Muscle of leg (tissue), 16 donors: ENCODE measurements at places on chromosomes 2 and 18. TPM values are rescaled to one million over a fixed set of nuclear protein-coding genes. Genes with fewer than 3 reads are reported as not detected.

- H3K4me3 ChIP-seq = no peak overlapping the region
- no peaks in the 10 kb centered on the region for H3K36me3 ChIP-seq
- H3K27ac ChIP-seq = no peak overlapping the region
- no peaks in the 10 kb centered on the region for H3K27me3 ChIP-seq
Observed at GRCh38 chr2:56580242-56580641, 396.5 kb downstream of the CCDC85A start.

DNA sequence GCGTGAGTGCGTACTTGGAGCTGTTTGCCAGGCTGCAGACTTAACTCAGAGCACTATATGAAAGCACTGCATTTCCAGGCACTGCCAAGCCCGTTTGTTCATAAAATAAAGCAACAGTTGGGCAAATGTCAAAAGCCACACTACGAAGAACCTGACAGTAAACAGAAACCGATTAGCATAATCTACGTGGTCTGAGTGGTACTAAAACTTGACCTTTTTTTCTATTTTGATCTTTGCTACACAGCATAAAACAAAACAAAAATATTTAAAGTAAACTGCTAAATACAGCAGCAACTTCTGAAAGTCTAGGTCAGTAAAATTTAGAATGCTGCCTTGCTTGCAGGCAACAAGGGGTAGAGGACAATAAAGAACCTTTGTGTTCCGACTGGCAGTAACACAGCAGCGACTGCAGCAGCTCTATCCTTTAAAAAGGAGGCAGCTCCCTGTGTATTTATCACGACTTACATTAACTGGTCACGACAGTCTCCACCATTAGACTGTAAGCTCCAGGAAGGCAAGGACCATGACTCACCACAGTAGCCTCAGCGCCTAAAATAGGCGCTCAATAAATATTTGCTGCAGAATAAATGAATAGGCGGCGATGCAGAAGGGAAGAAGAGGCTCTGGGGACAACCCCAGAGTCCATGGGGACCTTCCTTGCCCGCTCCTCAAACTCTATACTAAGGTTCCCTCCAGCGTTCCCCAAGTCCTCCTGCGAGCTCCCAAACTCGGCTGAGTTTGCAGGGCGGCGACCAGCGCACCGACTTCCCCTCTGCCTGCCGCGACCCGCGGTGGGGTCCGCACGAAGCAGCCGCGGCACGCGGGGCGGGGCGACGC is 902 bp downstream of the SS18 start:
- peak; percentile 44 for DNase-seq
- peak overlapping the region; percentile 57 for H3K27ac ChIP-seq
- peaks cover 6% of the 10 kb centered on the region for H3K36me3 ChIP-seq
- peaks cover 6% of the 10 kb centered on the region for H3K4me1 ChIP-seq

- no peak overlapping the region for H3K4me3 ChIP-seq
- peaks cover 70% of the 10 kb centered on the region for H3K36me3 ChIP-seq
- H3K27ac ChIP-seq = no peak overlapping the region
- DNase-seq = no peak
- no peaks in the 10 kb centered on the region for H3K4me1 ChIP-seq
Observed at GRCh38 chr2:178553047-178553446, 72.8 kb downstream of the PLEKHA3 start.

GALR1 gene
- total RNA-seq = under 0.01 TPM
